Hepatocyte (in vitro differentiated cells): ENCODE measurements at places on chromosomes 2 and 18. TPM values are rescaled to one million over a fixed set of nuclear protein-coding genes. Genes with fewer than 3 reads are reported as not detected.

DNA sequence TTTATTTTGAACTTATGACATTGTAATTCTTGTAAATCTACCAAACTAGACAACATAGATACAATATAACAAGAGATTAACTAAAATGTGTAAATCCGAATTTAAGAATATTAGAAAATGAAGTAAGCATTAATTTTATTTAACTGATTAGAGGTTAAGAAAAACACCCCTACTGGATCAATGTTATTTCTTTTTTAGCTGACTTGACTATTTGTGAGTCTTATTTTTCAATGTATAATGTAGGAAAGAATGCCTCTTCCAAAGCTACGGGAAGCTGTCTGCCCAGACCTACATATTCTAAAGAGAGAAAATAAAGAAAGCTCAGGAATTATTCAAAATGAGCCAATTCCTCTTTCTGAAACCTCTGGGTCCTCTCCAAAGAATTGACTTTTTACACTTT, 490.8 kb upstream of the CDH7 start:
- H3K4me3 ChIP-seq: no peak overlapping the region
- no peak overlapping the region for H3K27ac ChIP-seq
- H3K4me1 ChIP-seq: no peaks in the 10 kb centered on the region
- no peaks in the 10 kb centered on the region for H3K36me3 ChIP-seq

DNA sequence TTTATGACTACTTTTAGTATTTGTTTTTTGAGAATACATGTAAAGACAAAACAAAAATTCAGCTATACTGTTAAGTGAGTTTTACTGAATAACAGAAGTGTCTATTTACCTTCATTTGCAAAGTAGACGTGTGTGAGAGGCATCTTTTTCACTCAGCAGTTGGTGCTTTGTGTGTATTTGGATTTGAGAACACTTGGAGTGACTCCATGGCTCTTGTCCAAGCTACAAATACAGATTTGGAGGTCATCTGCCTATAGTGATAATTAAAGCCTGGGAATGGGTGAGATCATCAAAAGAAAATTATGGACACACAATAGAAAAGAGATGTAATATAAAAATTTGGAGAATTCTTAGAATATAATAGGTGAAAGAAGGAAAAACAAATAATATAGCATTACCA, 6.2 kb downstream of the NAB1 start:
- peaks cover 18% of the 10 kb centered on the region for H3K4me1 ChIP-seq
- H3K4me3 ChIP-seq: no peak overlapping the region
- H3K36me3 ChIP-seq: no peaks in the 10 kb centered on the region
- no peaks in the 10 kb centered on the region for H3K27me3 ChIP-seq
- H3K27ac ChIP-seq: no peak overlapping the region

DNA sequence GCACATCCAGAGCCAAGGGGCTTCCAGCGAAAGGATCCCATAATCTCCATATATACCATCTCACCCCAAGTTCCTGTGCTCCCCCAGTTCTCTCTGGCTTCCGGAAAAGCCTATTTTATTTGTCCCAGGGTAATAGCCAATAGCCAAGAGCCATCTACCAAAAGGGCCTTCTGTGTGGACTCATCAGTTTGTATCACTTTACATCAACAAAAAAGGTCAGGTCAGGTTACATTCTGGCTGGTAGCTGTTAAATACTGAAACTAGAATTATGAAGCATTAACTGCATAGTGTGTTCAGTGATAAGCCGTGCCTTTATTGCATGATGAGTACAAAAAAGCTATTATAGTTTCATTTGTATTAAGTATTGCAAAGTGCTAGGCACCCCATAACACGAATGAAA, 223.7 kb downstream of the IRS1 start:
- H3K27ac ChIP-seq: no peak overlapping the region
- no peak overlapping the region for H3K4me3 ChIP-seq
- no peaks in the 10 kb centered on the region for H3K27me3 ChIP-seq
- no peaks in the 10 kb centered on the region for H3K36me3 ChIP-seq
- H3K4me1 ChIP-seq: peaks cover 2% of the 10 kb centered on the region

CERKL gene
- 1.9 and 2.0 TPM in 2 replicates for polyA plus RNA-seq

FBLN7 gene
- polyA plus RNA-seq: 1.5 and 1.7 TPM in 2 replicates
